ENCODE measurements at places on chromosomes 6 and 20.

DNA sequence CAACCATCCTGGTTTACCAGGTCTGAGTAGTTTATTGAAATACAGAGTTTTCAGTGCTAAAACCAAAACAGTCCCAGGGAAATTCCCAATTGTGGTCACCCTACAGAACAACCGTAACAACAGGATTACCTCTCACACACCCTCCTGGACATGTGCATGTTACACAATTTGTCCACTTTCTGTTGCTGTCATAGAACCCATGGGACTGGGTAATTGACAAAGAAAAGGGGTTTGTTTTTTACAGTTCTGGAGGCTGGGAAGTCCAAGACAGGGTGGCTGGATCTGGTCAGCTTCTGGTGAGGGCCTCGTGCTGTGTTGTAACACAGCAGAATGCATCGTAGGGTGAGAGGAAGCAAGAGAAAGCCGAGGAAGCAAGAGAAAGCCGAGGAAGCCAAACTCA, 9.1 kb upstream of the ADA start:
- DNase-seq: no peak

- DNase-seq: no peak
Measured at GRCh38 chr6:14913931-14914330, 331.9 kb upstream of the JARID2 start.

- no peak for DNase-seq
Measured at GRCh38 chr6:89567630-89568390, 70.7 kb downstream of the LYRM2 start.

- no peak for DNase-seq
Measured at GRCh38 chr20:63831993-63832686, 1.1 kb upstream of the ZBTB46 start.

- no peak for DNase-seq
Measured at GRCh38 chr6:34537922-34538550, 18.1 kb downstream of the SPDEF start.

DNA sequence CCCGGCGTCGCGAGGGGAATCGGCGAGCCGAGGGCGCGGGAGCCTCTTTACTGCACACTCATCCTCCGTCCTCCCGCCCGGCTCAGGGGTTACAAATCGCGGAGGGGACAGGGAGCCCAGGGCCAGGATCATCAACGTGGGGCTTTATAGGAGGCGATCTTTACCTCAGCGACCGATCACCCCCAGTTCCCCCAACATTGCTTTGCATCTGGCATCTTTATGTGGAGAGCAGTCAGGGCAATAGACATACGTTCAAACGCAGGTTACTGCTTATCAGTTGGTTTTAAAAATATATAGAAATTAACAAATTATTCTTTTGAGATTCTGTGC, 634 bp downstream of the HSF2 start:
- DNase-seq: no peak

- no peak for DNase-seq
Measured at GRCh38 chr6:84581494-84582259, 182.7 kb downstream of the TBX18 start.

GRCh38 chr6:134883314-134883713, 66.6 kb downstream of the ALDH8A1 start:
- DNase-seq: no peak

- no peak for DNase-seq
Measured at GRCh38 chr20:49460916-49461315, 21.6 kb downstream of the KCNB1 start.

- DNase-seq: no peak
Measured at GRCh38 chr6:11692451-11693376, 85.9 kb downstream of the ADTRP start.

DNA sequence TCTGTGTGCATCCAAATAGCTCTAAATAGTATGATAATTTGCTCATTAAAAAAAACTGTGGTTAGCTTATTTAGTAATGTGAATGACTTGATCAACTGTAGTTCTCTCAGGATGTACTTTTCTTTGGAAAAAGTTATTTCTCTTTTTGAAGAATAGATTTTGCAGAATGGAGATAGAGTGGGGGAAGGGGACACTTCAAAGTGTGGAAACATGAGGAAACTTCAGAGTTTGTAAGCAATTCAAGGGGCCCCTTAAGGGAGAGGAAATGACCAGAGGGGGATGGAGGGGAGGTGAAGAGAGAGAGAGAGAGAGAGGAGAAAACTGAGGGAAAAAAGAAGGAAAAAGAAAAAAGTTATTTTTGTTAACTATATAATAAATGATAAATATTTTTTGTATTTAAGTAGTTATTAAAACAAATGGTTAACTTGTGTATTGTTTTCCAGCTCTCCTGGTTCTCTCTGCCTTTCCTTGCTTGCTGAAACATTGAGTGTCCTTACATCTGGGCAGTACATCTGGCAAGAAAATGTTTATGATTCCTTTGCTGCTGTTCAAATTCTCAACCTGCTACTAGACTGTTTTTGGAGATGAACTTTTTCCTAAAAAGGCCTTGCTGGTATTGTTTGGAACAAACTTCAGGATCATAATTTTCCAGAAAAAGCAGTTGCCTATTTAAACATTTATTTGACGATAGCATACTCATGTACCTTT, 497.5 kb upstream of the CITED2 start:
- DNase-seq: no peak

DNA sequence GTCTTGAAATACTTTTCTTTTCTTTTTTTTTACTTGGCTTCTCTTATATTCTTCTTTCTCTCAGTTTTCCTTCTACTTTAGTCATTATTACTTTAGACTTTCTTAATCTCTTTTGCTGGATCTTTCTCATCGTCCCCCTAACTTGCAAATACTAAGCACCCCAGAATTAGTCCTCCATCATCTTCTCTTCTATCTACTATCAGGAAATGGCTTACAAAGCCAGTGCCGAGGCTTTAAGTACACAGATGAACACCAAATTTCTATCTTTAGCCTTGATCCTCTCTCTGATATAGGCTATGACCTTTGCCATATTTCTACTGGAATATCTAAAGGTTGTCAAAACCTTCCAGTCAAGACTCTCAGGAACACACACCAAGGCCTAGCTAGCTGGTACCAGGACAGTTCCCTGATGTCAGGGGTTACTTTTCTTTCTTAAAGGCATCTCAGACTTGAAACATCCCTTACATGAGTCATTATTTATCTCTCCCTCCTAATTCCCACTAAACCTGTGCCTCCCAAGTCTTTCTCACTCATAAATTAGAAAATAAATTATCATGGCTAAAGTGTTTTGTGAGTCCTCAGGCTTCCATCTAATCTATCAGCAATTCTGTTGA, 278.6 kb upstream of the TCF21 start:
- DNase-seq: no peak

DNA sequence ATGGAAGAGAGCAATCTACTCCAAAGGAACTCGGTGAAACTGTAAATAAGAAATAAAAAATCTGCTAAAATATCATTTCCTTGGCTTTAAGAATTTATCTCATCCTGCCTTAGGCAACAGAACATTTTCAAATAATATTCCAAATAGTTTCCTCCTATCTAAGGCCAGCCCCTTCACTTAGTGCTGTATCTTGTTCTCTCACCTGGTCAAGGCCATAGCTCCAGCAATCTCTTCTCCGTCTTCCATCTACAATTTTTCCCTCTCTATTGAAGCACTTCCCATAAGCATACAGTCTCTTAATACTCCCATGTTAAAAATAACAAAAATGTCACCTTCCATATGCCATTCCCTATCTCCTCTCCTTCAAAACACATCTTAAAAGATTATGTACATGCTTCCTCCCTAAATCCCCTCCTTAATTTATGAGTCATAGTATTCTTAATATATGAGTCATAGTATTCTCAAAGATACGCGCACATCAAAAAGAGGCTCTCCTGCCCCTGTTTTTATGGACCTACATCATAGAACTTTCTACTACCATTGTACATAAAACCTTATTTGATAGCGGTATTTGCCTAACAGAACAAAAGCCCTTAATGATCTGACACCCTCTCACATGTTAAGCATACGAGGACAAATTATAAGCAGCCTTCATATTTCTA, 146.9 kb downstream of the PDE10A start:
- DNase-seq: no peak

GRCh38 chr6:157941101-157941863, 40.4 kb upstream of the SYNJ2 start:
- DNase-seq: no peak

GRCh38 chr6:111552241-111552744, 53.4 kb downstream of the TRAF3IP2 start:
- no peak for DNase-seq

DNA sequence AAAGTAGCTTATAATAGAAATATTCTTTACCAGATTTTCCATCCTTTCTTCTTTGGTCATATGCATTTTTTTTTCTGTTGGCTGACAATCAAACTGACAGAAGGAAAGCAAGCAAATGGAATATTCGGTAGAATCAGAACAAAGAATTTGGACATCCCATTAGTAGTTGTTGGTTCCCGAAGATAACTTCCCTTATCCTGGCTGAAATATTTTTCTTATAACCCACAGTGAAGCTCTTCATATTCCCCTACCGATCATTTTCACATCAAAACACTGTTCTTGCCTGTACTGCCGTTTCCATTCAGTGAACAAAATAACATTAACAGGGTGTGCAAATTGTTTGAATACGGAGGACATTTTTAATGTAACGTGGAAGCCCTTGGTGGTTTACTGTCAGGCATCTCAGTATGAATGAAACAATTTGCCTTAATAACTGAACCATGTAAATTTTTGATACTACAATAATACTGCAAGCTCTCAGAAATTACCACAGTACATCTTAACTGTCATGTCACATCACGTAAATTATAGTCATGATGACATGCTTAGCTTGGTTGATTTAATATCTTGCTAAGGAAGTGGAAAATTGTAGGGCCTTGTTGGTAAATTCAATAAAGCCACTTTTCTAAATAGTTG, 311.5 kb downstream of the LAMA2 start:
- no peak for DNase-seq

GRCh38 chr6:106014955-106015354, 71.2 kb upstream of the PRDM1 start:
- DNase-seq: no peak

- DNase-seq: no peak
Measured at GRCh38 chr6:74182992-74183391, 487.0 kb downstream of the CD109 start.

- no peak for DNase-seq
Measured at GRCh38 chr6:109315341-109316110, 66.7 kb downstream of the CD164 start.

GRCh38 chr6:10577112-10577511, 56.0 kb downstream of the GCNT2 start:
- no peak for DNase-seq

- DNase-seq: no peak
Measured at GRCh38 chr20:1627200-1627550, 7.4 kb upstream of the SIRPB1 start.

GRCh38 chr6:32181148-32181702, 2.8 kb downstream of the AGER start:
- DNase-seq: no peak

DNA sequence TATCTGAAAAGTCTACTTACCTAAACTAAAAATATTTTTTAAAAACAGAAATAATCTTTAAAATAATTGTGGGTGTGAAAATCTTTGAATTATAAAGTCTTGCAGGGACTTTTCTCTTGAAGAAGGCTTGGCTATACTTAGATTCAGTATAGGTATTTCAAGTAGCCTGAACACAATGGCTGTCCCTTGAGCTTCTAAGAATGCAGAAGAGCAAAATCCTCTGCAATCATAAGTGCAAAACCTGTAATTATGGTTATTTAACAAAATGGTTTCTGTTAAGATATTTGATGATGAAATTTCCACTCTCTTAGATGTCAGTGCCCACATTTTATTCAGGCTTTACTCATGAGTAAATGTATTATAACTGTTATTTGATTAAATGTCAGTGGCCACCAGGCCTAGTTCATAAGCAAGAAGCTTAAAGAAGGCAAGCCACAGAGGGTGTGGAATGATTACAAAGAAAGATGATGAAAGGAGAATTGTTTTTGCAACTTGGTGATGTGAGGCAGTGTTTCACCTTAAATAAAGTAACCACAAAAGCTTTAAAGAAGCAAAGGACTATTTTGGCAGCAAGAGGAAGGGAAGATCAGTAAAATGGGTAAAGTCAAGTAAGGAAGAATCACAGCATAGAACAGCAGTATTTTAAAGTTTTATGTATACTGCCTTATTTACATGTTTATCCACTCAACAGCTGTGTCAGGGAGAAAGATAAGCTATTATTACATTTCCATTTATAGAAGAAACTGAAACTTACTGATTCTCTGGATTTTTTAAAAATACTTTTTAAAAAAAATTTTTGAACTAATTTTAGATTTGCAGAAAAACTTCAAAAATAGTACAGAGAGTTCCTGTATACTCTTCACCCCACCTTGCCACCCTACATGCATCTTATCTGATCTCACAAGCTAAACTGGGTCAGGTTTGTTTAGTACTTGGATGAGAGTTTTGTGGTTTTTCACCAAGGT, 351.2 kb upstream of the RUNX2 start:
- no peak for DNase-seq

- DNase-seq: no peak
Measured at GRCh38 chr6:163525926-163526325, 111.4 kb downstream of the QKI start.

- DNase-seq: no peak
Measured at GRCh38 chr20:21389368-21389767, 8.0 kb downstream of the NKX2-4 start.

GRCh38 chr20:60254901-60255411, 296.7 kb downstream of the CDH26 start:
- no peak for DNase-seq

- peak; percentile 4 for DNase-seq
Measured at GRCh38 chr20:25584905-25585704, at the start of gene NINL. Gene NINL, minus strand, starts transcription at chr20:25585531. Its CDS starts 58,944 bp downstream, at chr20:25526587.

DNA sequence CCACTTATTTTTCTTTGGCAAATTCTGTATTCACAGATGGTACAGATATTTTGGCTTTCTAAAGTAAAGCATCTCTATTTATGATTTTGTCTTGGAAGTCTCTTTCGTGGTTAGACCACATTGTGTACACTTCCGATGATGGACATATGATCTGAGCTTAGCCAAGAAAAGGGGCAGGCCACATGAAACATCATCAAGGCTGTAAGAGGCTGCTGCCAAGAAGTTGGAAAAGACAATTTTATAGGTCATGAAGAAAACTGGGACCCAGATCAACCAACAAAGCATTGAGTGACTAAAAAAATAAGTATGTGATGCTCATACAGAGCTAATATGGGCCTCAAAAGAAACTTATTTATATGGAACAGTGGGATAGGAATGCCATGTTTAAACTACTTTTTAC, 266.4 kb downstream of the HAO1 start:
- no peak for DNase-seq

DNA sequence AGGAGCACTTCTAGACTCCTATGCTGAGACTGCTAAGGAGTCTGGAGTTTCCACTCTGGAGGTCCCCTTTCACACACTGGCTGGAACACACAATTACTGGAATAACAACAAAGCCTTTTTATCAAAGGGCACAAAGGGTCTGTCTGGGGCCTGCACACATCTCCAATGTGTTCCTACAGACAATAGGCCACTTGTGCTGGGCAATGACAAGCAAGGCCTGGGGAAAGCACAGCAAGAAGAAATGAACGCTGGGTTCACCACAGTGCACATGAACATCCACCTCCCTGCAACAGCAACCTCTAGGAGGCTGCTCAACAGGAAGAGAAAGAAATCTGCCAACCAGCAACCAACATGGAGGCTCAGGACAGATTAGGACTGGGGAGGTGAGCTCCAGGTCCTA, 43.9 kb downstream of the TRPC4AP start:
- DNase-seq: no peak

- peak; percentile 10 for DNase-seq
Measured at GRCh38 chr6:52063584-52064344, 23.6 kb downstream of the PKHD1 start.

GRCh38 chr6:158226655-158227512, 58.7 kb downstream of the GTF2H5 start:
- no peak for DNase-seq

GRCh38 chr6:15269011-15269410, 23.1 kb downstream of the JARID2 start:
- DNase-seq: no peak

- no peak for DNase-seq
Measured at GRCh38 chr20:39641423-39641822, 679.3 kb downstream of the DHX35 start.

Data from stimulated activated CD4-positive, alpha-beta T cell treated with anti-CD3 and anti-CD28 coated beads, Interleukin-1b, Interleukin-23, amount 100 ng/mL, for 1 hour (primary cell).